Putamen (tissue), 1 donor: ENCODE measurements at places on chromosomes 7 and 10.

GRCh38 chr7:131080754-131081153 is 246.9 kb upstream of the MKLN1 start:
- DNase-seq, result no peak

GRCh38 chr10:1134156-1134555 is 78.0 kb downstream of the WDR37 start:
- no peak for DNase-seq

GRCh38 chr7:156174428-156174827 is 362.2 kb upstream of the SHH start:
- DNase-seq, result no peak

GRCh38 chr10:130802301-130802700 is 509.2 kb downstream of the TCERG1L start:
- DNase-seq, result no peak

DNA sequence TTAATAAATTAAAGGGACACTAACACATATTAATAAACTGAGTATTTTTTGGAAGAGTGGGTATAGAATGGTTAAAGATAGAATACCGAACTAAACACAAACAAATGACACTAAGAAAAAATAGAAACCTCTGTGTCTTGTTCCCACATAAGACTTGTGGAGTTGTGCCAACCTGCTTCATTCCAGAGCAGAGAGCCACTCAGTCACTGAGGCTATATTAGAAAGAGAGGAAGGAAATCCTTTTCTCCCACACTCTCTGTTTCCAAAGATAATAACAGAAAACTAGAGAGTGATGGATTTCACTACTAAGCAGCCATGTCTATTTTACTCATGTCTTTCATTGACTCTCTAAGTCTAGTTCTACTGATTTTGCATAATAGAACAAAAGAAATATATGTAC is 26.0 kb downstream of the CTNNA3 start:
- no peak for DNase-seq

DNA sequence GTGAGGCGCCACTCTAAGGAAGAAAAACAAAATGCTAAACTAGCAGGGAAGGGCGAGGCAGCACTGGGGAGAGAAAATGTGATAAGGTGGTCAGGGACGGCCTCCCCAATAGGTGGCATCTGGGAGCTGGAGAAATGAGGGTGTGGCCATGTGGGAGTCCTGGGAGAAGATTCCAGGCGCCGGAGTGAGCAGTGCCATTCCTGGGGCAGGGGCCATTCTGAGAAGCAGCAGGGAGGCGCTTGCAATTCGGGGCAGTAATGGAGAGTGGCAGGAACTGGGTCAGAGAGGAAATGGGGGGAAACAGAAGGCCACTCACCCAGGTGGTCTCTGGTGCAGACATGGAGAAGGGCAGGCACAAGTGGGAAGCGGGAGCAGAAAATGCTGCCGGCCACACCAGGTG is 61.8 kb upstream of the LRRC18 start:
- no peak for DNase-seq

DNA sequence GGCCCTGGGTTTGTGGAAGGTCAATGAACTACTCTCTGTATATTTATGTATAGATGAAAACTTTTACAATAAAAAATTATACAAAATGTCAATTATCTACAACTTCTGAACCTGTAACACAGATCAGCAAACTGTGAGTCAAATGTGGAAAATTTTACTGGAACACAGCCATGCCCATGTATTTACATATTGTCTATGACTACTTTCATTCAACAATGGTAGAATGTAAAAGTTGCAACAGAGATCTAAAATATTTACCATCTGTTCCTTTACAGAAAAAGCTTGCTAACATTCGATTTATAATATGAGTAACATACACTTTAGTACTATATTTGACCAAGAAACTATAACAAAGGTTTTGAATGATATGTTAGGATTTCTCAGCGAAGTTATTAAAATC is 481.6 kb downstream of the PARD3 start:
- DNase-seq, result no peak
